ENCODE measurements at places on chromosomes 7 and 10. TPM values are rescaled to one million over a fixed set of nuclear protein-coding genes. Genes with fewer than 3 reads are reported as not detected.

GRCh38 chr10:89078724-89079672 is 88.4 kb downstream of the FAS start:
- no peak for DNase-seq

DNA sequence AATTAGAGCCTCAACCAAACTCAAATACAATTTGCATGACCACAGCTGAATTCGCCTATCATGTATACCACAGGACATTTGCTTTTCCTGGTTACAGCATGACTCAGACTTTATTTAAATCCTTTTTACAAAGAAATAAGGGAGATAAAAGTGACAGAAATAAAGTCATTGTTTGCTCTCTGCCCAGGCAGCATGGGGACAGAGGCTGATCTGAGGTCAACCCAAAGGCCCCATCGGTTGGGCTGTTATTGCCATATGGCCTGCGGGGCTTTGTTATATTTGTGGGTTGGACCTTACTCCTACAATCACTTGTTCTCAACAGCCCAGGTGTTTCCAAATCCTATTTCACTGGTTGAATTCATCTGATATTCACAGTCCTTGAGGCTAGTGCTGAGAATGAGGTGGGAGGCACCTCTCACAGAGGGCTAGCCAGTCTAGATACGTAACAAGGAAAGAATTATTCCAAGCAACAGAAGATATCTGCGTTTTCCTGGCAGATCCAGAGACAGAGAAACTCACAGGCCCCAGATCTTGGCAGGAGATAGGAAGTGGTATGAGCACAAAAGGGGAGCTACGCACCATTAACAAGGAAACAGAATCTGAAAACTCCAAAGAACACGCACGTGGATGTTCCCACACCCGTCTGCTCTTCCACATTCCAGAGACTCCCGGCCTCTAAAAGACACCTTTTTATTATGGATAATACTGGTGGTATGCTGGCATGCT is 117.3 kb downstream of the HIPK2 start:
- peak; percentile 37 for DNase-seq

DNA sequence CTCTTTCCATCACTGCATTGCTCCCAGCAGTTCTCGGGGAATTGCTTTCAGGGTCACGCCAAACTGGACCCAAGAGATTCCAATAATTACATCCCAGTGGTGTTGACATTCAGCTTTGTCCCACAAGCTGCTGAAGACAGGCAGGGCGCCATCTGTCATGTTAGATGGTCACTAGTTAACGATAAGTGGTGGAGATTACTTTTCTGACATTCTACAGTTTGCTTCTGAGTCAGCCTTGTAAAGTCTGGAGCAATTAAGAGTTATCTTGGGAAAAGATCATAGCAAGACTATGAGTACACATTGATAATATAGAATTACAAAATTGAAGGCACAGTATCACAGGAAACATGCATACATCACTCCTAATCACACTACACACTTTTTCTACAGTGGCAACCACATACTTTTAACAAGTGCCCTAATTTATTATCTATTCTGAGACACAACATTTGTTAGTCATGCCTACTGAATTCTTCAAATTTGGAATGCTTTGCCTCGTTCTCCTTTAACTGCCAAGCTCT is 41.9 kb downstream of the SEMA3C start:
- no peak for DNase-seq

The C10orf105 gene
- polyA plus RNA-seq, result not detected

- DNase-seq, result no peak
Measured at GRCh38 chr7:51066405-51066882, 250.2 kb downstream of the COBL start.

GRCh38 chr7:140771826-140772225 is 75.3 kb downstream of the NDUFB2 start:
- DNase-seq, result no peak

- peak; percentile 72 for DNase-seq
Measured at GRCh38 chr10:110471566-110472139, 26.1 kb upstream of the DUSP5 start.

The PLXDC2 gene
- 11.9 TPM for polyA plus RNA-seq

- no peak for DNase-seq
Measured at GRCh38 chr10:95531994-95532399, 29.2 kb downstream of the SORBS1 start.

The FFAR4 gene
- 0.11 TPM for polyA plus RNA-seq

The RUFY2 gene
- polyA plus RNA-seq, result 7.4 TPM

- DNase-seq, result no peak
Measured at GRCh38 chr10:58278274-58278961, 9.5 kb downstream of the CISD1 start.

The SLIT1 gene
- polyA plus RNA-seq, result 0.06 TPM

GRCh38 chr7:139851770-139852481 is 22.9 kb downstream of the TBXAS1 start:
- DNase-seq, result no peak

The UTF1 gene
- not detected for polyA plus RNA-seq

The COBL gene
- polyA plus RNA-seq, result 9.8 TPM

Data from kidney (tissue), 22 donors.